A673 (cell line): ENCODE measurements at places on chromosomes 7 and 10. TPM values are rescaled to one million over a fixed set of nuclear protein-coding genes. Genes with fewer than 3 reads are reported as not detected.

DNA sequence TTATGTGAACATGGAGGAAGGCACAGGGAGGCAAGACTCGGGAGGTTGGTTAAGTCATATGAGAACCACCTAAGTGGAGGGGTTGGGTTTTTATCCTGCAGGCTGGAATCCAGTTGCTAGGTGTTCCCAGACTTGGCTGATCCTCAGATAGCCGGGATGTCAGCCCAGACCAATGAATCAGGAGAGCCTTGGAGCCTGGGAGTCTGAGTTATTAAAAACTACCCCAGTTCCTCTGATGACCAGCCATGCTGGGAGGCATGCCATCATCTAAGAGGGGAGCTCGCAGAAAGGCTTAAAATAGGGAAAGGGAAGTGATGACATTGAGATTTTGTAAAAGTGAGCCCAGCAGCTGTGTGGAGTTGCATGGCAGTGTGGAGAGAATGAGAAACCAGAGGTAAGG is 238.1 kb downstream of the ZNF248 start:
- H3K4me1 ChIP-seq, result no peaks in the 10 kb centered on the region
- H3K36me3 ChIP-seq, result no peaks in the 10 kb centered on the region
- H3K27me3 ChIP-seq, result no peaks in the 10 kb centered on the region
- H3K4me3 ChIP-seq, result no peak overlapping the region
- no peak for DNase-seq
- no peak overlapping the region for H3K27ac ChIP-seq

- H3K36me3 ChIP-seq, result no peaks in the 10 kb centered on the region
- no peak overlapping the region for H3K27ac ChIP-seq
- H3K4me3 ChIP-seq, result no peak overlapping the region
- DNase-seq, result no peak
Observed at GRCh38 chr7:126529254-126529653, 723.5 kb downstream of the GRM8 start.

DNA sequence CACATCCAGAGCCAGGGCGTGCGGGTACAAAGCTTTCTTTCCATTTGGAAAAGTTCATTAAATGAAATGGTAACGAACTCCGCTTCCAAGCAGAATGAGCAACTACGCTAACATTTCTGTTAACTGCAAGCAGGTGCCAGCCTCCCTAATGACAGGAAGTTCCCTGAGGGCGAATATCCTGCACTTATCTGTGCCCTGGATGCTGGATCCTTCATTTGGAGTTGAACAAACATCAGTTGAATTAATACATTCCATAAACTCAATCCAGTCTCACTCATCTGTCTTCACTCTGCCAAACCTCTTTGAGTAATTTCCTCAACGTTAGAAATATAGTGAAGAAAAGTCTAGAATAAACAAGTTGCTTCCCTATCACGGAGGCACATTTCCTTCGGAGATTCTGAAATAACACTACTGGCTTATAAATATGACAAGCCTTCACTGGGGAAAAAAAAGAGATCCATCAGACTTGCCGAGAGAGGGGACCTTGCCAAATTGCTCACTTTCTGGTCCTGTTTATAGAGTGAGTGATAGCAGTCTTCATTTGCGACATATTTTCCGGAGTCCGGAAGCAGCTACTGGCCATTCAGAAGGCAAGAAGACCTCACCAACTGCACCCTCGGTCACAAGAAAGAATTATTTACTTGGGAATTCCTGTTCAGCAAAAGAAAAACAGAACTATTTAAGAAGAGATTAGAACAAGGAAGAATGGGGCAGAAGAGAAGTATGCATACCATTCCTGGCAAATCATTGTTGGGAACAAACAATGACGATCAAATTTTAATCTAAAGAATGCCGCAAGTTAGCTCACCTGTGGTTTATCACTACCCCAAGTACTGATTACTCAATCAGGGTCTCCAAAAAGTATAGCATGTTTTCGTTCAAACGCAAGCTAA is 196.4 kb downstream of the FAM107B start:
- no peak overlapping the region for H3K4me3 ChIP-seq
- peaks cover 37% of the 10 kb centered on the region for H3K4me1 ChIP-seq
- peak overlapping the region; percentile 57 for H3K27ac ChIP-seq
- DNase-seq, result peak; percentile 80

DNA sequence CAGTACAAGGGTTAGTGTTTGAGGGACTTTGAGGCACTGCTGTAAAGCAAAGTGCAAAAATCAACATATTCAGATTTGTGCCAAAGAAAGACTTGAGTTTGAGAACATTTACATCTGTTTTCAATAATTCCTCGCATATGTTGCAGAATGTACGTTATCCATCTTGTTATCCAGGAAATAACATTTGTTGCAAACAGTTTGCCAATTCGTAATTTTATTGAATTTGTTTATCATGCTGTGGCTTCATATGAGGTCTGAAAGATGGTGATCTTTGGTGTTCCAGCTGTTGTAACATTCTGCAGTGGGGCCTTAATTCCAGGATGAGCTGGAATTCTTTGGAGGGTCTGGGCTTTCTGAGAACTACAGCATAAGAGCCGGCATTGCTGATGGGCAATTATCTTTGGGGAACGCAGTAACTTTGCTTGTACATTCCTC is 396.2 kb downstream of the LRMDA start:
- H3K27me3 ChIP-seq, result no peaks in the 10 kb centered on the region
- no peaks in the 10 kb centered on the region for H3K36me3 ChIP-seq
- DNase-seq, result no peak
- H3K4me3 ChIP-seq, result no peak overlapping the region
- no peak overlapping the region for H3K27ac ChIP-seq
- no peaks in the 10 kb centered on the region for H3K4me1 ChIP-seq

Gene ANXA7
- 151 and 156 TPM in 2 replicates for total RNA-seq

Gene HTRA1
- total RNA-seq, result 0.17 and 0.55 TPM in 2 replicates

DNA sequence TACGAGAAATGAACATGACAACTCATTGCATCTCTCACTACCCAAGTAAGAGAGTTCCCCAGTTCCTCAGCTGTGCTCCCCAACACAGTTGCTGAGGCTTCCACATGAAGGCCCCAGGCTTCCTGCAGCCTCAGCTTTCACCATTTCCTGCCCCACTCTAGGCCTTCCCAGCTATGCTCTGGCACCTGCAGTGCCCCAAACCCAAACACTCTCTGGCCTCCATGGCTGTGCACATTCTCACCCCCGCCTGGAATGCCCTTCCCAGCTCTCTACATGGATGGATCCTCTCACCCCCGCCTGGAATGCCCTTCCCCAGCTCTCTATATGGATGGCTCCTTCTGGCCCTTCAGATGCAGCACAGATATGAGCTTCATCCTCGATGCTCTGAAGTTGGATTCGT is 61.3 kb downstream of the KIAA1549 start:
- H3K4me3 ChIP-seq, result no peak overlapping the region
- no peak overlapping the region for H3K27ac ChIP-seq
- no peaks in the 10 kb centered on the region for H3K36me3 ChIP-seq
- no peaks in the 10 kb centered on the region for H3K27me3 ChIP-seq
- H3K4me1 ChIP-seq, result no peaks in the 10 kb centered on the region

Gene FEZF1
- 85.9 and 114 TPM in 2 replicates for total RNA-seq

- no peak for DNase-seq
- H3K27me3 ChIP-seq, result no peaks in the 10 kb centered on the region
Observed at GRCh38 chr10:28949005-28950004, 272.0 kb downstream of the BAMBI start.

DNA sequence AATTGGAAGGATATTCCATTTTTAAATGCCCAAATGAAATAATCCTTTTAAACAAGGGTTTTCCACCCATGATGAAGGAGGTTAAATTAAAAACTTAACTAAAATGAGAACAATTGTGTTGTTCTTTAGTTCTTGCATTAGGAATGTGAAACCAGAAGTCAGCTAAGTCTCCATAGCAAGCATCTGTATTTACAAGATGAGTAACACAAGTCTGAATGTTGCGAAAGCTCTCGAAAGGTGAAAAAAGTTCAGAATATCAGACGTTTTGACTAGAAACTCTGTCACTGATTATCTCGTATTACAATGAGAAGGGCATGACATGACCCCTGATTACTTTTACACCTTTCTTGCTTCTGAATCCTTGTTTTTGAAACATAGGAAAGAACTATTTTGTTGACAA is 149.6 kb downstream of the BICC1 start:
- H3K4me3 ChIP-seq, result no peak overlapping the region
- no peak for DNase-seq
- no peak overlapping the region for H3K27ac ChIP-seq
- no peaks in the 10 kb centered on the region for H3K36me3 ChIP-seq
- no peaks in the 10 kb centered on the region for H3K27me3 ChIP-seq

DNA sequence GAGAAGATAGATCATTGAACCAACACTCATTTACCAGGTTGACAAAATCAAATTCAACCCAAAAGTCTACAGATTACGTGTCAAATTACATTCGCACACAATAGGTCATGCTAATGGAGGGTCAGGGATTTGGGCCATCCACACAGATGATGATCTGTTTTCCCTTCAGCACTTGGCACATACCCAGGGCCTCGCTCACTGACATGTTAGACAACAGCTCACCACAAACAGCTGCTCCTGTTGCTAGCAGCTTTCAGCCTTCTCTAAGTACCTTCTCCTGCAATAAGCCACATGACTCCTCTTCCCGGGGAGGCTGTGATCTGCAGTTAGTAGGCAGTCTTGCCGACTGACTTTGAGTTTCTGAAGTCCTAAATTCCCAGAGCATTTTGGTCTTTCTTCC is 18.4 kb downstream of the NKX2-3 start:
- peaks cover 6% of the 10 kb centered on the region for H3K4me1 ChIP-seq
- no peak overlapping the region for H3K27ac ChIP-seq
- H3K4me3 ChIP-seq, result no peak overlapping the region
- peak; percentile 44 for DNase-seq

DNA sequence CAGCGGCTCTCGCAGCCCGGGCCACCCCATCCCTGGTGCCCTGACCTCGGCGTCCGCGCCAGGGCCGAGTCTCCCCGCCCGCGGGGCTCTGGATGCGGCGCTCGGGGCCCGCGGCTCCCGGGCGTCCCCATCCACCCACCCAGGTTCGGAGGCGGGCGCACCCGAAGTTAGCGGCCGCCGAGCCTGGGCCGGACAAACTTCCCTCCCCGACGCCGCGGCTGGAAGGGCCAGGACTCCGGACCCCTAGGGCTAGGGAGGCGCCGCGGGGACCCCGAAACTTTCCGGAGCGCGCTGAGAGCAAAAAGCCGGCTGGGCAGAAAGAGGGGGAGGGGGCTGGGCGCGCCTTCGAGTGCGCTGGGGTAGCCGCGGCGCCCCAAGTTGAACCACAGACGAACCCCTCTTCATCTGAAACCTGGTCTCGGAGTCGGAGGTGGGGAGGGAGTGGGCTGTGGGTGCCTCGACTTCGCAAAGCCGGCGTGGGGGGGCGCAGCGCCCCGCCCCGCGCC is 3.7 kb upstream of the ELFN1 start:
- peaks cover 20% of the 10 kb centered on the region for H3K4me1 ChIP-seq
- peak overlapping the region; percentile 36 for H3K4me3 ChIP-seq
- DNase-seq, result no peak

- H3K27me3 ChIP-seq, result no peaks in the 10 kb centered on the region
- H3K4me3 ChIP-seq, result no peak overlapping the region
- DNase-seq, result no peak
- H3K27ac ChIP-seq, result no peak overlapping the region
- no peaks in the 10 kb centered on the region for H3K4me1 ChIP-seq
Observed at GRCh38 chr10:6919077-6919476, 339.0 kb upstream of the PRKCQ start.

Gene GDF2
- not detected in 2 replicates for total RNA-seq

Gene CH25H
- total RNA-seq, result 0.42 and 0.56 TPM in 2 replicates

Gene AKR1C2
- total RNA-seq, result 16.2 and 23.5 TPM in 2 replicates

GRCh38 chr7:42340436-42340835 is 103.4 kb upstream of the GLI3 start:
- no peaks in the 10 kb centered on the region for H3K27me3 ChIP-seq
- H3K36me3 ChIP-seq, result no peaks in the 10 kb centered on the region
- H3K4me3 ChIP-seq, result no peak overlapping the region
- peaks cover 7% of the 10 kb centered on the region for H3K4me1 ChIP-seq
- no peak overlapping the region for H3K27ac ChIP-seq
